ENCODE measurements at places on chromosomes 16 and 17. TPM values are rescaled to one million over a fixed set of nuclear protein-coding genes. Genes with fewer than 3 reads are reported as not detected.

DNA sequence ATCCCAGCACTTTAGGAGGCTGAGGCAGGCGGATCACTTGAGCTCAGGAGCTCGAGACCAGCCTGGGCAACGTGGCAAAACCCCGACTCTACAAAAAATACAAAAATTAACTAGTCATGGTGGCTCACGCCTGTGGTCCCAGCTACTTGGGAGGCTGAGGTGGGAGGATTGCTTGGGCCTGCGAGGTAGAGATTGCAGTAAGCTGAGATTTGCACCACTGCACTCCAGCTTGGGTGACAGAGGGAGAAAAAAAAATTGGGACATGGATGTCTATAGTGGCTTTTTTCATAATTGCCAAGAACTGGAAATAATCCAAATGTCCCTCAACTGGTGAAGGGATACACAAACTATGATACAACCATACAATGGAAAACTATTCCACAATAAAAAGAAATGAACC is 28.6 kb downstream of the OSBPL7 start:
- DNase-seq, result no peak

GRCh38 chr17:49456183-49456965 is 38.7 kb upstream of the NGFR start:
- DNase-seq, result no peak

AMFR gene
- total RNA-seq, result 83.8 TPM

DNA sequence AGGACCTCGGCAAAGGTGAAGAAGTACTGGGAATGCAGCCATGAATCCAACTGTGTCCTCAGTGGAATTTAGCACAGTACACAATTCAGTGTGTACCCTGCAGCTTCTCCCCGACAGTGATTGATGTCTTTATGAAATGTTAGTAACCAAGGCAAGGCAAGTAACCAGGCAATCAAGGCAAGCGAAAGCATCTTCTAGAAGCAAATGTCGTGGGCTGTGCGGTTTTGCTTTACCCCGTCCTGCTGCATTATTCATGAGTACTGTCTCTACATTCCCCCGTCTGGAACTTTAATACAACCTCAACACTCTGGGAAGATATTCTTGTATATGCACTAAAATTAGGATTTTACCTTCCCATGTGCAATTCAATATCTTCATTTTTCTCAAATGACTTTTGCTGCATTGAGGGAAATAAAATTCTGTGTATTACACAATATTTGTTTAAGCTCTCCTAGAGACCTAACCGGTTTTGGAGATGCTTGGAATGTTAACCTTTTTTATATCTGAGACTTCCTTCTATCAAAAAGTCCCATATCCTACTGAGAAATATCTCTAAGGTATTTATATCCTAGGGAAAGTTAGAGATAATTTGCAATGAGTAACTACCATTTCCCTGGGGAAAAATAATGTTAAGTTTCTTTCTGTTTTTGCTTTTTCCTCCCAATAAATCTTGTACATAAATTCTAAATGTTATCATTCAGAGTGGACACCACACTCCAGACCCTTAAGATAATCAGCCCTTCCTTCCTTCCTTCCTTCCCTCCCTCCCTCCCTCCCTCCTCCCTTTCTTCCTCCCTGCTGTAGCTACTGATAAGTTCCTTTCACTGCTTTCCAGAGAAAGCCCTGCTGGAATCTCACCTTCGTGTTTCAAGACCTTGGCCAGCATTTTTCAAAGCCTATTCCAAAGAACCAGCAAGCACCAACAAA is 51.9 kb upstream of the ADORA2B start:
- no peak for DNase-seq

- DNase-seq, result peak; percentile 79
Measured at GRCh38 chr17:67441052-67441895, 64.2 kb downstream of the PITPNC1 start.

DNA sequence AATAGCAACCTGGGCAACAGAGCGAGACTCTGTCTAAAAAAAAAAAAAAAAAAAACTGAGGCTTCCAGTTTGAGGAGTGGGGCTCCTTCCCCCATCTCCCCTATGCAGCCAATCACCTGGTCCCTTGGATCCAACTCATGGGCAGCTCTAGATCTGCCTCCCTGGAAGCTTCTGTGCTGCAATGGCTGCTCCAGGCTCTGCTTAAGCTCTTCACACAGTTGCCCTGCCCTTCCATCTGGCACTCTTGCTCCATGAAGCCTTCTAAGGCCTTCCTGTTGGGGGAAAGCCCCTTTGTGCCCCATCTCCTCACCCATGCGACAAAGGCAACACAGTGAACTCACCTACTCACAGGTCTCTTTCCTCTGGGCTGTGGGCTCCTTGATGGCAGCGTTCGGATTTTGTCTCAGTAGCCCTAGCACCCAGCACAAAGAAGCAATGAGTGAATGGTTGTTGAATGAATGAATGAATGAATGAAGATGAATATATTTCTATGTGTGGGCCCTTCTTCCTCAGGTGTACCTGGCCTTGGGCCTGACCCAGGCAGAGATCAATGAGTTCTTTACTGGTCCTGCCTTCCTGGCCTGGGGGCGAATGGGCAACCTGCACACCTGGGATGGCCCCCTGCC is 1.9 kb downstream of the NAGLU start:
- no peak for DNase-seq

KRT33B gene
- not detected for total RNA-seq

DNA sequence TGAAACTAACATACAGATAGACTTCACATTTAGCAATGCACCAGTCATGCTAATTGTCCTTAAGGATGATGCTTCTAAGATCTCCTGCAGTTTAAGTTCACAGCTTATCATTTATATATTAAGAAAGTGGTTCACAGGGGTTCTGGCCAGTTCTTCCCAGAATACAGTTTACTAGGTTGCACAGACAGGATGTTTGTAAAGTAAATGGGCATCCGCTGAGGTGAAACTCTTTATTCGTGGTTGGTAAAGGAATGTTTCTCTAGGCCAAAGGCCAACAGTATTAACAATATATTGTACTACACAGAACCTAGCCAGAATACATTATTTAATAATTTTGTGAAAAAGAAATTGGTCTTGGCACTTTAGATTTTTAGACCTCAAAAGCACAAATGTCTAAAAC is 1427.3 kb downstream of the CDH8 start:
- no peak for DNase-seq

- no peak for DNase-seq
Measured at GRCh38 chr17:30346221-30346795, 12.5 kb upstream of the TMIGD1 start.

DNA sequence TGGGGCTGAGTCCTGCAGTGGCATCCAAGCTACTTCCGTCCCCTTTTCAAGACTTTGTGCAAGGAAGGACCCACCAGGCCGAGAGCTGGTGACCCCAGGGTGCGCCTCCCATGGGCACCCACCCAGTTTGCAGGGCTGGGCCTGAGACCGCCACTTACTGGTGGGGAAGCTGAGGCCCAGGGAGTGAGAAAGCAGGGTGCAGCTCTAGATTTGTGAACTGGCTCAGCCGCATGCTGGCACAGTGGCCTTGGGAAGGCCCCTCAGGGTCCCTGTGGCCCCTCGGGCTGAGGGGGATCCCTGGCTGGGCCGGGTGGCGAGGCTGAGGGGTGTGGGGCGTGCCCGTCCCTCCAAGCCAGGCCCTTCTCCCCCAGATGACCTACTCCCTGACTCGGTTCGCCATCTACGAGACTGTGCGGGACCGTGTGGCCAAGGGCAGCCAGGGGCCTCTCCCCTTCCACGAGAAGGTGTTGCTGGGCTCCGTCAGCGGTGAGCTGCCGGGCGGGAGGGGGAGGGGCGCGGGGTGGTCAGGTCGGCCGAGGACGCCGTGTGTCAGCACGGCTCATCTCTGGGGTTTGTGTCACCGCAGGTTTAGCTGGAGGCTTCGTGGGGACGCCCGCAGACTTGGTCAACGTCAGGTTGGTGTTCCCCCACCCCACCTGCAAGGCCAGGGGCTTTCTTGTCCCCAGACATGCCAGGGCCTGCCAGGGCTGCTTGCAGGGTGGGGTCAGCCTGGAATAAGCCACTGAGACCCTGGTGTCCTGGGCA is 3.2 kb downstream of the SLC25A10 start:
- DNase-seq, result no peak

- DNase-seq, result no peak
Measured at GRCh38 chr17:62626719-62627218, 701 bp upstream of the MRC2 start.

ZNF385C gene
- total RNA-seq, result not detected

GRCh38 chr17:32565401-32565800 is 78.6 kb downstream of the CDK5R1 start:
- no peak for DNase-seq

HNF1B gene
- total RNA-seq, result not detected

GRCh38 chr16:1088295-1089170 is 7.5 kb downstream of the C1QTNF8 start:
- no peak for DNase-seq

SERPINF2 gene
- total RNA-seq, result 0.59 TPM

DNA sequence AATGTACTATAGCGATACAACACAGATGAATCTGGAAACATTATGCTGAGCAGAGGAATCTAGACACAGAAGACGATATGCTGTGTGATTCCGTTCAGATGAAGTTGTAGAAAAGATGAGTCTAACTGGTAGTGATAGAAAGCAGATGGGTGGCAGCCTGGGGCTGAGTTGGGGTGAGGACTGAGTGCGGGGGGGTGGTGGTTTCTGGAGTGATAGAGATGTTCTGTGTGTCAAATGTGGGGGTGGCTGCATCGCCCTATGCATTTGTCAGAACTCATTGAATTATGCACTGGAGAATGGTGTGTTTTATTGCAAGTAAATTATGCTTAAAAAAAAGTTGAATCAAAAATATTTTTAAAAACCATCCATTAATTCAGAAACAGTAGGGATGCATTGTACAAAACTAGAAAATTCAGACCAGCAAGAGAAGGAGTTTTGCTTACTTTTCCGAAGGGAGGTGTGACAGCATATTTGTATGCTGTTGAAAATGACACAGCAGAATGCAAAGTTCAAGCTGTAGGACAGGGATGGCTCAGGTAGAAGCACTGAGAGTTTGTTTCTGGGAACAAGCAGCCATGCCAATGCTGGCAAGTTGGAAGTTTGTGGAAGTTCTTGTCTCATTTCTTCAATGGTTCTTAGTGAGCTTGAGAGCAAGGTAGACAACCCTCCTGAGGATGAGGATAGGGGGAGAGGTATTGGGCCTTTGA is 13.0 kb upstream of the DRG2 start:
- DNase-seq, result no peak

DNA sequence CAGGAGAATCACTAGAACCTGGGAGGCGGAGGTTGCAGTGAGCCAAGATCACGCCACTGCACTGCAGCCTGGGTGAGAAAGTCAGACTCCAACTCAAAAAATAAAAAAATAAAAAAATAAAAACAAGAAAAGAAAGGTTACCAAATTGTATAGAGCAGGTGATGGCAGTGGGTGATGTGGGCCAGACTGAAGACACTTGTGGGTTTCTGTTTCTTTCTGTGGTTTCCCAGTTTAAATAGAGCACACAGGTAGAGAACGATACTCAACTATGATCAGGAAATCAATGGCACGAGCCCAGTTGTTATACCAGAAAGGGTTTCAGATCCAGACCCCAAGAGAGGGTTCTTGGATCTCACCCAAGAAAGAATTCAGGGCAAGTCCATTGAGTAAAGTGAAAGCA is 32.6 kb downstream of the NUBP1 start:
- DNase-seq, result no peak

NPIPA3 gene
- 2.3 TPM for total RNA-seq

DERL2 gene
- total RNA-seq, result 88.3 TPM

GRCh38 chr17:72916991-72917390 is 175.5 kb downstream of the SLC39A11 start:
- no peak for DNase-seq

TERB1 gene
- 0.22 TPM for total RNA-seq

GRCh38 chr17:44004761-44005526 is 522 bp downstream of the NAGS start:
- no peak for DNase-seq

GRCh38 chr16:57607676-57608461 is 20.6 kb upstream of the ADGRG1 start:
- no peak for DNase-seq

GRCh38 chr16:81595629-81596292 is 151.2 kb downstream of the CMIP start:
- DNase-seq, result no peak
